ENCODE measurements at places on chromosomes 5 and 9.

DNA sequence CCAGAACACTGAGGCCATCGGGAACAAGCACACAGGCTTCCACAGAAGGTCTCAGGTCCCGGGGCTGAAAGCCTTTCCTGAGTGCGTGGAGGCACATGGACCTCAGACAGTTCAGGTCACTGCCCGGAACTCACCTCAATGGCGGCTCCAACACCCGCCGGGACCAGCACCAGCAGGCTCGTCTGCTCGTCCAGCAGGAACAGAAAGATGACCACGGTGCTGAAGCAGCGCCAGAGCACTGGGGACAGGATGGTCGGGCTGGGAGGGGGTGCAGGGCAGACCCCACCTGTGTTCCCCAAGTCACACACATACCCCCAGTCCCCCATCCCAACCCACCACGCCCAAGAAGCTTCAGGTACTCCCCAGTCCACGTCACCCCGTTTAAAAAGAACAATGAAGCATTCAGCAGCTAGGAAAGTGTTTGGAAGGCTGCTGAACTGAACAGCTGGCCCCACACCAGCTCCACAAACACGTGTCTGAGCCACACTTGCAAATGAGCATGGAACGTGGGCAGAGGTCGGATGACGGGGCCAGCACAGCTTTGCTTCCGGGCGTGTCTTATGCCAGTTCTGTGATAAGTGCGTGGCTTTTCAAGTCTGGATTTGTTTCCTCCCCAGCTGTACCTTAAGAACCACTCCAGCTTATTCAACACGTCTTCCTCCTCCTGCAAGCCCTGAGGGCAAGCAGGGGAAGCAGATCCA lies 14.6 kb downstream of the CLPTM1L start:
- DNase-seq = no peak

- DNase-seq = no peak
These were observed 194.5 kb downstream of the ICE1 start for GRCh38 chr5:5617024-5617423.

DNA sequence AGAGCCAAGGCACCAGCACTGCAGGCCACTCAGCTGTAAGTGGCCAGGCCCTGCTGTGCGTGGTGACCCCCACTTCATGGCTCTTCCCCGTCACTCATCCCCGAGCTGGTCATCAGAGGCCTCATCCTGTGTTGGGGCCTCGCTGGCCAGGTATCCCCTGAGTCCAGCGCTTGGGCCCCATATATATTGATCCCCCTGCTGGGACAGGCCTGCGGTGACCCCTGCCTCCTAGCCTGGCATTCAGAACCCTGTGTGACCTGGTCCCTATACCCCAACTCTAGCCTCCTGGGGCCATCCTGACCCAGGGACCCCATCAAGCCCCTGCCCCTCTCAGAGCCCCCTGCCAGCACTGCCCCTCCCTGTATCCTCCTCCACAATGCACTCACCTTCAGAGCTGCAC lies 12.7 kb downstream of the GBGT1 start:
- no peak for DNase-seq

GRCh38 chr5:131947445-131947844 lies 2.0 kb upstream of the MEIKIN start:
- DNase-seq = no peak

Measured in NAMALWA (cell line).